GM18507 (cell line): ENCODE measurements at places on chromosomes 1 and 21.

GRCh38 chr1:174367892-174368291 lies 79.9 kb upstream of the GPR52 start:
- DNase-seq, result no peak

DNA sequence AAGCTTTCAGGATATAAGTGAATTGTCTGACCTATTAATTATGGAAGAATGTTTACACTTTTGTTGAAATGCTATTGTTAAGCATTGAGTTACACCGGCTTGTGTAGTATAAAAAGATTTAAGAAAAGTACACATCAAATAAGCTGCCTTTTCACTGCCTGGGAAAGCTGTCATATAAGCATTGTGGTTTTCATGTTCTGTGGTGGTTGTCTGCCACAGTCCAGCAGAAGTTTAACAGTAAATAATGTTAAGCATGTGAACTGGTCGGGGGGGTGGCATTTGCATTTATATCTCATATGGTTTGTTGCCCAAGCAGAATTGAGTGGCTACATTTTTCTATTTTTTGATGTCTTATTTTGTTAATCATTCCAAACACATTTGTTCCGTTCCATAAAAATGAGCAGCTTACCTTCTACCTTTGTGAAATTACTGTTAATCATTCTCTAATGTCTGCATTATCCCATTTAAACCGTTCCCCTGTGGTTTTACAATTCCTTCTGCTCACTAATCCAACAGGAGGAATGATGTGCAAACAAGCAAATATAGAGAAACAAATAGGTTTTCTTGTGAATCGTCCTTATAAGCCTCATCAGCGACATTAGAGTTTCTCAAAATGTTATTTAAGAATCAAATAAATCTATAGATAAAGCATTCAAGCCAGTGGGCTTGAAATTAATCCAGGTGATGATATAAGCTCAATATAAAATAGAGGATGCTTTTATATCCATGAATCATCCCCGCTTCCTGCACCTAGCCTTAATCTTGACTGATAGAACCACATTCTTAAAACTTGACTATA lies 160.8 kb upstream of the SAMSN1 start:
- no peak for DNase-seq

DNA sequence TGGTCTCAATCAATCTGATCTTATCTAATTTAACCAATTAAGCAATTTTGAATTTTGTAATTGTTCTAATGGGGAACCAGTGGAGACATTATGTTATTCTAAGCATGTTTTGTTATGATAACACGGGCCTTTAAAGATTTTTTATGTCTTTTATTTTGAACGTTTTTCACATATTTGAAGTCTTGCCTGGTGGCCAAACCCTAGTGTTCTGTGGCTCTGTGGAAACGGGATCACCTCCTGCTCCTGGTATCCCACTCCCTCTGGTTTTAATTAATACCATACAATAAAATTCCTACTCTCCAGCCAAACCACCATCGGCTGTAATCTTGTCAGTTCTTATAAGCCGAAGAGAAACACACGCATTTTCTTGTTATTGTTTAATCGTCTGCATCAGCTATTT lies 22.9 kb upstream of the LMO4 start:
- DNase-seq, result no peak

- no peak for DNase-seq
Measured at GRCh38 chr21:41772351-41773080, 5.7 kb upstream of the RIPK4 start.

- DNase-seq, result no peak
Measured at GRCh38 chr1:47635597-47635996, 197.8 kb downstream of the FOXD2 start.
